ENCODE measurements at places on chromosomes 5 and 9.

GRCh38 chr5:139843991-139844390 lies 48.4 kb downstream of the PSD2 start:
- no peak for DNase-seq

DNA sequence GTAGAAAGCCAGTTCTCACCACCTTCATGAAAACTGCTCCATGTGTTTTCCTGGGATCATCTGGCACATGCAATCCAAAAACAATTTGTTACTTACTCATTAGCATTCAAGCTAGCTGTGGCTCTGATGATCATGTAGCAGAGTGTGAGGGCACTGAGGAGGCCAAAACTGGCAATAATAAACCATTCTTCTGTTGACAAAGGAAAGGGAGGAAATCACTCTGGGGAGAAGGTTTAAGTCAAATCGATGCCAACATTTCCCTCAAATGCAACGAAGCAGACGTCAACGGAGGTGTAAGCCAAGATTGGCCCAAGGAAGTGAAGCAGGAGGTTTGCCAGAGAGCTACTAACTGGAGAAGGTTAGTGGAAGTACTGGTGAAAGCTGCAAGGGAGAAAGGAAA lies 55.7 kb upstream of the TBC1D9B start:
- no peak for DNase-seq

GRCh38 chr5:98905857-98906688 lies 22.7 kb downstream of the CHD1 start:
- DNase-seq = no peak

GRCh38 chr5:76804266-76804665 lies 14.6 kb upstream of the F2RL1 start:
- DNase-seq = no peak

- no peak for DNase-seq
Observed at GRCh38 chr9:87301371-87301770, 196.3 kb upstream of the DAPK1 start.

All from COLO829 (cell line).